ENCODE measurements at places on chromosomes 7 and 10.

DNA sequence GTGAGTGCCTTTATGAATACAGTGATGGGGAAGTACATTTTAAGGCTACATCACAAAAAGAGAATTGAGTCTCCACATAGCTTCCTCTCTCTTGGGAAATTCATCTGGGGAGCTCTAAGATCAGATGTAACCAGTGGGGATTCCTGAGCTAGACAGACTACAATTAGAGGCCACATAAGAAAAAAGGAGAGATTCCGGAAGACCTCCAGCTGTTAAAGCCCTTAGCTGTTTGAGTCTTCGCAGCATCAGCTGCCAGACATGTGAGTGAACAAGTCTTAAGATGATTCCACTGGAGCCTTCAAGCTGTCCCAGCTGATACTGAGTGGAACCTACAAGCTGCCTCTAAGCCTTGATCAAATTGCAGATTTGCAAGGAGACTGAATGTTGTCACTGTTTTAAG lies 448.5 kb downstream of the NXPH1 start:
- no peak for DNase-seq

DNA sequence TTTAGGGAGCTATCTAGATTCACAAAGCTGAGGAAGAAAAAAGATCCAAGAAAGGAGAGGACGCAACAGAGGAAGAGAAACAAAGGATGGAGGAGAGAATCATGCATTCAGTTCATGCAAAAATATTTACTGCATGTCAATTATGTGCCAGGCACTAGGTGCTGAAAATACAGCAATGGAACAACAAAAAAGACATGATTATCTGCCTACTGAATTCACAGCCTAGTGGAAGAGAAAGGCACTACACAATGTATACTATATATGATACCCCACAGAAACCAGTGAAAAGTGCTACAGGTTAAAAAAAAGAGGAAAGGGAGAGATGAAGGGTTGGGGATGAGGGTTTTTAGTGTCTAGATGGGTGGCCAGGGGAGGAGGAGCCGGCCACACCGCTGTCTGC lies 520.4 kb upstream of the CELF2 start:
- no peak for DNase-seq

DNA sequence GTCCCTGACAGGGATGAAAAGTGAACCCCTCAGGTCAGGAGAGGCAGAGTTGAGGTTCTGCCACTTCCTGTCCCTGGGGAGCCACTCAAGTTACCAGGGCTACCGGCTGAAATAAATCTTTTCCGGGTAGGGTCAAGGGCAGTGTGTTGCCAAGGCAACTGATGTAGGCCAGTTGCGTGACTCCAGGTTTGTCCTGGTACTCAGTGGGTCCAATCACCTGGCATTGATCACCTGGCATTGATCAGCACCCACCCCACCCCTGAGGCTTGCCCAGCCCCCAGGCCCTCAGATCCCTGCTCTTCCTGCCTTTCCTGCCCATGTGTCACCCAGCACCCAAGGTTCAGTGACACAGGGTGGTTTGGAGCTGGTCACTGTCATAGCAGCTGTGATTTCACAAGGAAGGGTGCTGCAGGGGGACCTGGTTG lies 5.9 kb downstream of the SAP25 start:
- DNase-seq = no peak

GRCh38 chr10:111972109-111972508 lies 211.5 kb downstream of the GPAM start:
- no peak for DNase-seq

DNA sequence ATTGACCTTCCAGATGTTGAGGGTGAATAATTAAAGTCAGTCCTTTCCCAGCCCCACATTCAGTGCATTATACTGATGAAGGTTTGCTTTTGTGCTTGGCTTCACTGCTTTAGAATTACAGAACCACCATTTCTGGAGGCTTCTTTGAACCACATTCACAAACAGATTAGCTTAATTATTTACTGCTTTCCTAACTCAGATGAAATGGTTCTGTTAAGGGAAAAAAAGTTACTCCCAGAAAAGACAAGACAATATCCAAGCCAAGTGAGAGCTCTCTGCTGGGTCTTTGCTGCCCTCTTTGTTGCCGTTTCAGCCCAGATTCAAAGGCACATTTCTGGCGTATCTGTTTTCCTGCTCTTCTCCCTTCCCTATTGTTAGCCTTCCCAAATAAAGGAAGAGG lies 188.9 kb downstream of the AHR start:
- no peak for DNase-seq

DNA sequence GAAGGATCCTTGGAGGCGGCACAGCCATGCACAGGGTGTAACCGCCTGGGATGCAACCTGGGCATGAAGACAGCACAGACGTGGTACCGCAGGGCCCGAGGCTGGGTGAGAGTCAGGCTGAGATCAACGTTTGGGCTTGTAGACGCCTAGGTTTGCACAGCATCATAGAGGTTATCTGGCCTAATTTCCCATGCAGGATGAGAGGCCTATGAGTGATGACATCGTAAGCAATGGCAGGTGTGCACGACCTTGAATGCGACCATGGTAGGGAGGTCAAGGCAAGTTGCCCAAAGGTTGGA lies 7.5 kb downstream of the CALML3 start:
- DNase-seq = no peak

DNA sequence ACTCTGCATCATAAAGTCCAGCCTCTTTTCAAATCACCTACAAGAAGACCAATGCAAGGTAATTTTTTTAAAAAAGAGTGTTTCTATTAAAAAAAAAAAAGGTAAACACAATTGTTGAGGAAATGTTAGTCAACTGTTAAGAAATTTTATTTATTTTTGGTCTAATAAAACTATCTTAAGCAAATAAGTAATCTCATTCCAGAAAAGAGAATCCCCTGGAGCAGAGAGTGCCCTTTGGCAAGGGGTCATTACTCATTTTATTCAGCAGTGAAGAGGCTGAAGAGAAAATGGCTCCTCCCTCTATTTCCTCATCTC lies 63.4 kb upstream of the GSDME start:
- no peak for DNase-seq

DNA sequence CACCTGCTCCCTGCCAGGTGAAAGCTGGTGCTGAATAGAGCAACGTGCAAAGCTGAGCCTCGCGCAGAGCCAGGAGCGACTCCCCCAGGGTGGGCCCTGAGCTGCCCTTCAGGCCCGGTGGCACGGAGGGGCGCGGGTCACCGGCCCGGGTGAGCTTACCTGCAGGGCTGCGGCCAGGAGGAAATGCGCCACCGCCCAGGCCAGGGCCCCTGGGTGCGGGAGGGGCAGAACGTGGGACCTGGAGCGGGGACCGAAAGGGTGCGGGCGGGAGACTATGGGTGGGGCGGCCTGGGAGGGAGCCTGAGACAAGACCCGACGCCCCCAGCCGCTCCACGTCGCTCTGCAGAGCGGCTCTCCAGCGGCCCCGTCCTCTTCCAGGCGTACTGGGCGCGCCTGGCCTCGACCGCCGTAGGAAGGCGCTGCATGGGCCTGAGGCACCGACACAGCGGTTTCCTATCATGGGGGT lies 122.1 kb downstream of the BTAF1 start:
- no peak for DNase-seq

DNA sequence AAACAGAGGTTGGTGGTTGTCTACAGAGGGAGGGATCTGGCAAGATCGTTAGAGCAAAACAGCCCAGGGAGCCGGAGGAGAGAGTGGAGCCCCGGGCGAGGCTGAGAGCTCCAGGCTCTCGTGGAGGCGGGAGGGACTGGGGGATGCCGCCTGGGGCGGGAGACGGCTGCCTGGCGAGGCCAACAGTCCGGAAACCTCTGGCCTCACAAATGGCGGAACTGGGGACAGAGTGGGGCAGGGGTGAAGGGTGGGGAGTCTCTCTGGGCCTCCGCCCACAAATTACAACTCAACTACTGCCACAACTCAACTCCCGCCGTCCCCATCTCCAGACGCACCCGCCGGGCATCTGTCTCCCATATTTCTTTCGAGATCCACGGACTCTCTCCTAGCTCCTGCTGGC lies 47.7 kb downstream of the CLEC2L start:
- DNase-seq = no peak

GRCh38 chr7:5627745-5628547 lies 153.5 kb downstream of the RNF216 start:
- DNase-seq = no peak

DNA sequence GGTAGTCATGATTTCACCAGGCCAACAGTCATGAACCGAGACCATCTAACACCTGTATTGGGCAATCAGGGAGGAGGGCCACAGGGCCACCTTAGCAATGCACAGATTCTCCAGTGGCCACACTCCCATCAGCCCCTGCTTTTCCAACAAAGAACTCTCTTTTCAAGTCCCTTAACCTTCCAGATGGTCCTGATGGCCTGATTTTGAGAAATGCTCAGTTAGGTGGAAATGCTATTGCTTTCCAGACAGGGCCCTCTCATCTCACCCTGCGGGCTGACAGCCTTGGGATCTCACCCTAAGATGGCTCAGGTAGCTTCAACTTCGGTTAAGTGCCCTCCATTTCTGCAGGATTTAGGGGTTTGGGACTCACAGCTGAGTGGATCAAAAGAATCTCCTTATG lies 131.9 kb upstream of the PRR15 start:
- no peak for DNase-seq

DNA sequence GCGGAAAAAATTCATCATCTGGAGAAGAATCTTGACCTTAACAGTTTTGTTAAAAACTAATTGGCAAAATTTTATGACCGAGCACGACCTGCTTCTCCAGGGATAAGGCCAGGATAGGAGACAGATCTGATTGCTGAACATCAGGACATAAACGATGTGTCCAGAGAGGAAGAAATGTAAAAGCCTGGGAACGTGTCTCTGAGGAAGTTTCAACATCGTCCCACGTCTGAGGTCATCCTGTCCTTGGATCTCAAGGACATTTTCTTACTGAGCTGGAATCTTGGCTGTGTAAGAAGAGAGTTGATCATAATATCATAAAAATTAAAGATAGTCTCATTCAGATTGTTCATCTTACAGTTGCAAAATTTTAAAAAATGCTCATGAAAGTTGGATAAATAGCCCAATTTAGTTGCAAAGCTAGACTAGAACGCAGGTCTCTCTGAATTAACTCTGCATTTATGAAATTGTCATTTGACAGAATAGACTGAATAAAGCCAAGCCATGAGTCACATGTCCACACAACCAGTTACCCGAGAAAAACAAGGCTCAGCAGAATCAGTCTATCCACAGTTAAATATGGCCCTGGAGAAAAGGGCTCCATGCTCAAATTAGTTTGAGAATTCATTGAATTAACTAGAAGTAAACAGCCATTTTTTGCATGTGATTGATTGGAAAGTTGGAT lies 120.0 kb upstream of the EGFR start:
- no peak for DNase-seq

DNA sequence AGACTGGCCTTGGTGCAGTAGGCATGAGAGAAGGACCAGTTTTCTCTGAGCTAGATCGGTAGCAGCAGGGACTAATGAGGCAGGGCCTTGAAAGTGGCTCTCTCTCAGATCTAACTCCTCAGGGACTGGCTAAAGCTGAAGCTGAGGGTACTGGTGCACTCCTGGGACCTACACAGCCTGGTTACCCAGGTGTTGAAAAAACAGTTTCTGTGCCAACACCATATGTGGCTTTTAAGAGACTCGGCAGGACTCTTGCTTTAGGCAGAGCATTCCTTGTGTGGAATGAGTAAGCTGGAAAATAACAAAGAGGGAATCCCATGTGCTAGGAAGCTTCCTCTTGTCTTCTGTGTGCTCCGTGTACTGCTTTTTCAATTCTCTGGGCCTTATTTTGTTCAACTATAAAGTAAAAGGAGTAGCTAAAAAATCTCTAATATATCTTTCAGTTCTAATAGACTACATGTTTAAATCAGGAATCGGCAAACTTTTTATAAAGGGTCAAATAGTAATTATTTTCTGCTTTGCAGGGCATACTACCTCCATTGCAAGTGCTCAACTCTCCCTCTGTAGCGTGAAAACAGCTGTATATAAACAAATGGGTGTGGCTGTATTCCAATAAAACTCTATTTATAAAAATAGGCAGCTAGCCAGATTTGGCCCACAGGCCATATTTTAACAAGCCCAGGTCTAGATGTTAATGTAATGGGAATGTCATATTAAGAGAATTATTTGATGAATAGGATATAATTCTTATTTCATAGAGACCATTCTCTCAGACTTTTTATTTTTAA lies 186.1 kb upstream of the KAT6B start:
- DNase-seq = peak; percentile 16

GRCh38 chr7:99460651-99461050 lies 5.3 kb downstream of the ATP5MF start:
- no peak for DNase-seq

GRCh38 chr10:84214612-84215235 lies 10.6 kb downstream of the LRIT2 start:
- peak; percentile 26 for DNase-seq

DNA sequence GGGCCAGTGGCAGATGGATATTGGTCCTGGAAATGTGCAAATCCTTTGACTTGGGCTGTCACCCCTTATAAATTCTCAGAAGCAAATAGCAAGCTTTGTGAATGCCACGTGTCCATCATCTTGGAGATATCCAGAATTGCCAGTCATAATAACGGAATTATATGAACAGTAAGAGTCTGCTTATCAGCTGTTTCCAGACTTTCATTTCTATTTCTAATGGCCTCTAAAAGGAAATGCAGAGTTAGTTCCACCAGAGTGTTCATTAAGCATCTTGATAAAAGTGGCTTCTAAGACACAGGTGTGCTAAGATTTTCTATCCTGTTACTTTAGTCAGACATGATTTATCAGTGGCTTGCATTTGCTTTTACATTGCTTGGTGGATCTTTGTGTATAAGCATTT lies 87.4 kb downstream of the RAMP3 start:
- no peak for DNase-seq

GRCh38 chr10:3588816-3589215 lies 196.2 kb downstream of the KLF6 start:
- DNase-seq = no peak

DNA sequence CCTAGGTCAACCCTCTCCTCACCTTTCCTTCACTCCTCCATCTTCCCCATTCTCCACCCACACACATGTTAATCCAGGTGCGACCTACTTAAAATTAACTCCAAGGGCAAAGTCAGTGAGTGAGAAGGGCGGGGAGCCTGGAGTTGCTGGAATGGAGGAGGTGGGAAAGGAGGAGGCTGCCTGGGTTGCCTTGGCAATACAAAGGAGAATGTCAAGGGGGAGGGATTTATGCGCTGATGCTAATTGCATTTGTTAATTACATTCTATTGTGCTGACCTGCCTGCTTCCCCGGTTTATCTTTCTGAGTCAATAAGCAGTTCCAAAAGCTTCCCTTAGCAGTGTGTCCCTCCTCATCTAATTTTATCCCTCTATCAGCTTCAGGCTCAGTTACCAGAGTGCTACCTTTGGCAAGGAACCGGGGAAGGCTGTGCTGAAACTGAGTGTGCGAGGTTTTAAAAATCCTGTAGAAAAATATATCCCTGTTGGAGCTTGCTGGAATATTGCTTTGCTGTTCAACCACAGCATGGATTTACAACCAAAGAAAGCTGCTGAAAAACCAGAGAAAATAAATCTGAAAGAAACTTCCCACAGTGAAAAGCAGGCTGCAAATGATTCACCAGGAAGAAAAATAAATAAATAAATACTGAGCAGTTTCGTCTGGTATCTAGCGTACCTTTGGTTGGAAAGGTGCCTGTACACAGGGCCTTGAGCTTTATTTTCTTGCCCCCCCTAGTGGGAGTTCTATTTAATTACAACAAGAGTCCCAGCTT lies 113.2 kb upstream of the DGKB start:
- DNase-seq = peak; percentile 80

GRCh38 chr10:29921071-29921446 lies 138.3 kb downstream of the JCAD start:
- peak; percentile 66 for DNase-seq
